GM03348 (cell line): ENCODE measurements at places on chromosomes 16 and 17.

- DNase-seq: no peak
These were observed 3.2 kb upstream of the CRHR1 start for GRCh38 chr17:45780921-45781320.

DNA sequence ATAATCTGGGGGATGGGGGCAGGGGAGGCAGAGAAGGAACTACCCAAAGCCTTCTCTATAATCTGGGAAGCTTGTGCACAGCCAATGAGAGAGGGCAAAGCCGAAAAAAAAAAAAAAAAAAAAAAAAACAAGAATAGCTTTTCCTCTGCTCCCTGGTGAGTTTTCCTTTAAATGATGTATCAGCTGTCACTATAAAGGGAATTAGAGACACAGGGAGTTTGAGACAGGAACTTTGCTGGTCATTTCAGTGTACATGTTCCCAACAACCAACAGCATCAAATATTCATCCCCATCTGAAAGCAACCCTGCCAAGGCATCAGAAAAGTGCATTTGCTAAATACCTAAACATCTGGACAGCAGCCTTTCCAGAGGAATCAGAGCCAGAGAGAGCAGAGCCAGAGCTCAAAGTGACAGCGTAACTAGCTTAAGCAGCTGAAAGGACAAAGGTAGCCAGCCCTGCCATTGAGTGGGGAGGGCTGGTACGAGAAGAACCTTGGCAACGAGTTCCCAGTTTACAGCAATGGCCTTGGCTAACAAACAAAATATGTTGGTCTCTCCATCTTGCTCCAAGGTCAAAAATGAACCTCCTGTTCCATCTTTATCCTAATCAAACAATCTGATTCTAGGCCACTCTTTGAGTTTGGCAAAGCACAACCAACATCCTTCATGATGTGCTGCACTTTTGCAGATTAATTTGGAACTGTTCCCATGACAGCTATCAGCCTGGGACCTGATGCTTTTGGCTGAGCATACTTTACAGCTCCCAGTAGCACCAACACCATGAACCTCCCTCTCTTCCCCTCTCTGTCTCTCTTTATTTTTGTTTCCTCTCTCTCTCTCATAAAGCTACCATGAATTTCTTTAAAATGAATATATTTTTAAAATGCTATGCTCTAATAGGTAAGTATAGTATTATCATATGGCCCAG lies 143.7 kb upstream of the GNAO1 start:
- DNase-seq: no peak

DNA sequence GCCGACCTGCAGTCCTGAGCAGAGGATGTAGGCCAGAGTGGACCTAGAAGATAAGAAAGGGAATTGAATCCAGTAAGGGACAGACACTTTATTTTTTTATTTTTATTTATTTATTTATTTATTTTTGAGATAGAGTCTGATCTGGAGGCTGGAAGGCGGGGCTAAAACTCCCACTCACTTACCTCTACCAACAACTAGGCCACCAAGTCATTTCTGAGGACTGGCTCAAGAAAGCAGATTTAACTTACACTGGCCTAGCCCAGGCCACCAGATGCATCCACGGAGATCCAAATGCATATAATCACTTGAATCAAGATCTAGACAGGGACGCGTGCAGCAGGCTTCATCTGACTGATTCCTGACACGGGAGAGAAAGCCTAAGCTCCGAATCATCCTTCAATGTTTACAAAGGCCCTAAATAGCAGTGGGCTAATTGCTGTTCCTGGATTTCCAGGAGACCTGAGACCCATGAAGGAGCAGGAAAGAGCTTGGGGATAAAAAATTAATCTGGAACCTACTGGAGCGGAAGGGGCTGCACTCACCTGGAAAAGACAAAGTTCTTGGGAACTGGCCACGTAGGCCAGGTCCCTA lies 1.1 kb upstream of the ALOX12 start:
- DNase-seq: no peak

GRCh38 chr16:56263711-56264608 lies 72.7 kb downstream of the GNAO1 start:
- no peak for DNase-seq

DNA sequence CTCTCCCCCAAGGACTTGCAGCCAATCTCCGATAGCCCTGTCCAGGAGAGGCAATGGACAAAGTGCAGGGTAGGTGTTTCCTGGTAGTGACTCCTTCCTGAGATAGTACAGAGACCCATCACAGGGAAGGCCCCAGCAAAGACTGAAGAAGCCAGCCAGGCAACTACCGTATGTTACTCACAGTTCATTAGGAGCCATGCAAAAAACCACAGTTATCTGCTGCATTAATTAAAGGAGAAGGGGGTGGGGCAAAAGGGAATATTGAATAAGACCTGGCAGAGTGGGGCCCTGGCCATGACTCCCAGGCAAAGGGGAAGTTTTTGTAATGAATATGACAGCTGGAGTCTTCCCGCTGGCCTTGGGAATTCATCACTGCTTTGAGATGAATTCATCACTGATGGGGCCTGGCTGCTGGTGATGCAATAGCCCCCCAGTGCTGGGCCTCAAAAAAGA lies 2.5 kb upstream of the SLC13A2 start:
- no peak for DNase-seq

GRCh38 chr17:46770439-46770817 lies 48.1 kb downstream of the WNT3 start:
- no peak for DNase-seq

GRCh38 chr16:81823111-81823510 lies 44.0 kb downstream of the PLCG2 start:
- DNase-seq: no peak

GRCh38 chr16:3945751-3946603 lies 65.5 kb upstream of the CREBBP start:
- DNase-seq: peak; percentile 90

DNA sequence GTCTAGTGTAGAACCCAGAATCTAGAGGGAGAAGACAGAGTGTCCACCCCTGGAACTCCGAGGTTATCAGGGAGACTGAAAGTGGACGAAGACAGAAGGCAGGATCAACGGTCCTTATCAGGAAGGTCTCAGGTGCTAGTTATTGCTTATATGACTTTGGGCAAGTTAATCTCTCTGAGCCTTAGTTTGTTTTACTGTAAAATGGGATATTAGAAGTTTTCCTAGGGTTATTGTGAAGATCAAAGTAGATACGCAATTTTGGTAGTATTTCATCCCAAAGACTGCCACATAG lies 1.2 kb downstream of the RNF167 start:
- no peak for DNase-seq
